ENCODE measurements at places on chromosomes 2 and 18. TPM values are rescaled to one million over a fixed set of nuclear protein-coding genes. Genes with fewer than 3 reads are reported as not detected.

The DRC1 gene
- not detected for total RNA-seq

GRCh38 chr2:169358016-169358415 lies 4.3 kb downstream of the LRP2 start:
- H3K4me3 ChIP-seq, result no peak overlapping the region
- no peaks in the 10 kb centered on the region for H3K36me3 ChIP-seq
- H3K27me3 ChIP-seq, result peaks cover 51% of the 10 kb centered on the region
- H3K4me1 ChIP-seq, result peaks cover 22% of the 10 kb centered on the region

GRCh38 chr2:9113262-9113661 lies 93.3 kb upstream of the ASAP2 start:
- no peaks in the 10 kb centered on the region for H3K36me3 ChIP-seq
- no peak overlapping the region for H3K4me3 ChIP-seq
- H3K27ac ChIP-seq, result no peak overlapping the region
- H3K27me3 ChIP-seq, result no peaks in the 10 kb centered on the region
- H3K4me1 ChIP-seq, result peaks cover 4% of the 10 kb centered on the region
- no peak for DNase-seq

- H3K4me3 ChIP-seq, result no peak overlapping the region
- no peak overlapping the region for H3K27ac ChIP-seq
- H3K36me3 ChIP-seq, result no peaks in the 10 kb centered on the region
These were observed 13.8 kb downstream of the BABAM2 start for GRCh38 chr2:27904405-27904665.

- no peak overlapping the region for H3K27ac ChIP-seq
- H3K4me3 ChIP-seq, result no peak overlapping the region
- no peak for DNase-seq
- H3K27me3 ChIP-seq, result no peaks in the 10 kb centered on the region
These were observed 89.0 kb downstream of the TMEM18 start for GRCh38 chr2:588074-588645.

GRCh38 chr2:120442541-120442922 lies 96.6 kb downstream of the INHBB start:
- H3K27ac ChIP-seq, result no peak overlapping the region
- H3K36me3 ChIP-seq, result no peaks in the 10 kb centered on the region
- H3K27me3 ChIP-seq, result peaks cover 45% of the 10 kb centered on the region
- H3K4me3 ChIP-seq, result no peak overlapping the region

GRCh38 chr2:216555274-216555673 lies 56.6 kb downstream of the RPL37A start:
- no peaks in the 10 kb centered on the region for H3K27me3 ChIP-seq
- DNase-seq, result peak; percentile 34
- H3K4me3 ChIP-seq, result no peak overlapping the region
- H3K36me3 ChIP-seq, result no peaks in the 10 kb centered on the region
- no peak overlapping the region for H3K27ac ChIP-seq

DNA sequence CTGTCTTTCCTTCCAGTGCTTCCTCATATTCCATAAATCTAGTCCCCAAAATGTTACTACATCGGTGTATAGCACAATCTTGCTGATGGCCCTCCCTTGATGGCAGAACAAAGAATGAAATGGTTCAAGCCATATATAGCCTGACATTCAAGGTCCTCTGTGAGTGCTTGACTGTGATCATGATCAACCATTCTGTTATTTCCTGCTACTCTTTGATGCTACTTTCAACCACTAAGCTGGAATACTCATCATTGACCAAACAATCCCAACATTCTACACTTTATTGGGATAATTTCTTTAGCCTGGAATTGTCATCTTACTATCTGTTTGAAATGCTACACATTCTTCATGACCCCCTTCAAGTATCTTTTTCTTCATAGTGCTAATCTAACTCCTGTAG lies 633.9 kb downstream of the PLCL1 start:
- no peaks in the 10 kb centered on the region for H3K36me3 ChIP-seq
- no peaks in the 10 kb centered on the region for H3K4me1 ChIP-seq
- H3K27ac ChIP-seq, result no peak overlapping the region
- no peak for DNase-seq

- no peak for DNase-seq
- H3K36me3 ChIP-seq, result no peaks in the 10 kb centered on the region
- H3K4me1 ChIP-seq, result peaks cover under 1% of the 10 kb centered on the region
These were observed 17.9 kb downstream of the DYSF start for GRCh38 chr2:71471276-71471675.

GRCh38 chr2:236758406-236758805 lies 188.8 kb downstream of the ACKR3 start:
- H3K4me3 ChIP-seq, result no peak overlapping the region
- DNase-seq, result no peak
- H3K4me1 ChIP-seq, result no peaks in the 10 kb centered on the region

DNA sequence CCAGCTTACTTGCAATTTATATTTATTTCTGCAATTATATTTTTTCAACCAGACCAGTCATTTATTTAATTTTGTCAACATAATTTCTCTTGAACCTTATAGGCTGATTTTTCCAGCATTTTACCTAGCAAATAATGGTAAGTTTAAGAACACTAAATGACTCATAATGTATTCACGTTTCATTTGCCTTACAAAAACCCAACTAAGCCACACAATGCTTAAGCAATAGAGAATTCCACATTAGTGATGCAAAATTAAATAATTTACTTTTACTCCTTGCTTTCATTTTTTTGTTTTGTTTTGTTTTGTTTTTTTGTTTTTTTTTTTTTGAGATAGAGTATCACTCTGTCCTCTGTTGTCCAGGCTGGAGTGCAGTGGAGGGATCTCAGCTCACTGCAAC lies 110.4 kb upstream of the VRK2 start:
- H3K27ac ChIP-seq, result no peak overlapping the region
- H3K27me3 ChIP-seq, result no peaks in the 10 kb centered on the region
- DNase-seq, result no peak
- no peaks in the 10 kb centered on the region for H3K36me3 ChIP-seq
- H3K4me3 ChIP-seq, result no peak overlapping the region

Measured in transverse colon (tissue), 4 donors.